ENCODE measurements at places on chromosomes 6 and 20. TPM values are rescaled to one million over a fixed set of nuclear protein-coding genes. Genes with fewer than 3 reads are reported as not detected.

Gene FOXO3
- total RNA-seq, result 57.9 TPM

Gene FABP7
- 3.9 TPM for total RNA-seq

Gene POU5F1
- total RNA-seq, result 0.47 TPM

Gene RCAN2
- total RNA-seq, result 4.0 TPM

Gene BHLHE23
- not detected for total RNA-seq

Gene NKX2-2
- total RNA-seq, result not detected

Measured in mesothelial cell of epicardium (in vitro differentiated cells).